ENCODE measurements at places on chromosomes 3 and 15.

GRCh38 chr15:62492900-62493299, 327.8 kb upstream of the C2CD4B start:
- DNase-seq = no peak

- no peak for DNase-seq
These were observed 48.3 kb downstream of the EXD1 start for GRCh38 chr15:41182266-41182665.

DNA sequence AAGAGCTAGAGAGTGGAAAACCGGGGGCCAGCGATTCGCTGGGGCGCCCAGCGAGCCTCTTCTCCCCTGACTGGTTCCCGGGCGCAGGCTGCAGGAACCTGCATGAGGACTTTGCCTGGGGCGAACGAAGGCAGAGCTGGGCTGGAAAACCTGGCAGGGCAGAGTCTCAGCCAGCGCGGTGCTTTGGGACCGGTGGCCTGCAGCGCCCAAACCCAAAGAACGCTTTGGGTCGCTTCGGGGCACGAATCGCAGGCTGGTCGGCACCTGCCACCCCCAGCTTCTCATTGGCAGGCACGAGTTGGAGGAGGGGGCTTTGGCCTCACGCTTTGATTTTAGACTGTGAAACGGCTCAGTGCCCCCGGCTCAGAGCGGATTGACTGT, 3.0 kb downstream of the ONECUT1 start:
- no peak for DNase-seq

DNA sequence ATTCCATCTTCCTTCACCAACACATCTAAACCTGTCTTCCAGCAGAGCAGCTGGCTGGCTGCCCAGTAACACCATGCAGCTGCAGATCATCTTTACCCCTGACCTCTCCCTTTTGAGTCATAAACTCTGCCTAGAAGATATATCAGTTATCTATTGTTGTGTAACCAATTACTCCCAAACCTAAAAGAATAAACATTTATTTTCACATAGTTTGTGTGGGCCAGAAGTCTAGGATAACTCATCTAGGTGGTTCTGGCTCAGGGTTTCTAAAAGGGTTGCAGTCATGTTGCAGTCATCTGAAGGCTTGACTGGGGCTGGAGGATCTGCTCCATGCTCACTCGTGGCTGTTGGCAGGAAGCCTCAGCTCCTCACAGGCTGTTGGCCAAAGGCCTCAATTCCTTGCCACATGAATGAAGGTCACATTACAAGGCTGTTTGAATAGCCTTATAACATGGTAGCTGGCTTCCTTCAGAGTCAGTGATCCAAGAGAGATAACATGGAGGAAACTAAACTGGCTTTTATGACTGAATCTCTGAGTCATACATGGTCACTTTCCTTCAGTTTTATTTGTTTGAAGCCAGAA, 92.8 kb downstream of the GOLIM4 start:
- no peak for DNase-seq

- DNase-seq = no peak
These were observed 456.6 kb downstream of the MAGI1 start for GRCh38 chr3:65582012-65582717.

GRCh38 chr15:65337436-65338070, 33.1 kb downstream of the RNU5B-1 start:
- DNase-seq = no peak

DNA sequence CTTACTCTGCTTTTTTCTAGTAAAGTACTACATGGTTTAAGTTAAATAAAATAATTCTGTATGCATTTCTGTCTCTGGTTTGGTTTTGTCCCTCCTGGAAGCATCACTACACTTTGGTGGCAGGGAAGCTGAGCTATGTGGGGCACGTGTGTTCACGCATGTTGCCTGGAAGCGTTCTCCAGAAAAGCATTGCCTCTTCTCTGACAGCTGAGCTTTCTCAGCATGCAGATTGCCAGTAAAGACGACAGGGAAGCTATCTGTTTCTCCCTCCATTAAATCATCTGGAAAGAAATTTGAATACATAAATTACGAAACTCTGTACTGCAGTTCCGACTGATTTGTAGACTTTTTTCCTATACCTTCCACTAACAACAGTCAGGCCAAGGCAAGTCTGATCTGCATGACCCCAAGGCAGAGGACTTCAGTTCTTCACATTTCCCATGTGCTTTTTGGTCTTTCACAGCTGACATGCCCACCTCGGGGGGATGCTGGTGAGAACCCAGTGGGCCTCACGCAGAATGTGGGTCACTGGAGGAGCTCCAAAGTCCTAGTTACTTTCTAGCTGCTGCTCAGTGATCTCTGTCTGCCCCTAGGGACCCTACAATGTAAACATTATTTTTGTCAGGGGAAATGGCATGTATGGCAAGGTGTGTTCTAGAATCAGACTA, 43.0 kb downstream of the PGPEP1L start:
- DNase-seq = no peak

DNA sequence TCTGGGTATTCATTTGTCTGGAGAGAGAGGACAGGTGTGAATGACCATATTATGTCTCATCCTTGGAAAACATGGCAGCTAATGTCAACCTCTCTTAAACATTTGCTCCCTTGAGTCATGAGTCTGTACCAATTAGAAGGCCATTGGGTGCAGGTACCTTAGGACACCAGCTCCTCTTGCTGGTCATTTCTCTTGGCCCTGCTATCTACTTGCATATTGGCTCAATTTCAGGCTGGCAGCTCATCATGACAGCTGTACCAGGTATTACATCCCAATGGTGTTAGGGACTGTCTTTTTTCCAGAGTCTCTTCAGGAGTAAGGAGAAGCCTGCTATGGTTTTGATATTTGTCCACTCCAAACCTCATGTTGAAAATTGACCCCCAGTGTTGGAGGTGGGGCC, 92.2 kb upstream of the ANKRD28 start:
- no peak for DNase-seq

- no peak for DNase-seq
These were observed 96.6 kb upstream of the CBLB start for GRCh38 chr3:105965384-105965783.

GRCh38 chr3:72229952-72230351, 445.0 kb upstream of the PROK2 start:
- no peak for DNase-seq

GRCh38 chr3:4629095-4630007, 136.2 kb downstream of the ITPR1 start:
- DNase-seq = no peak

DNA sequence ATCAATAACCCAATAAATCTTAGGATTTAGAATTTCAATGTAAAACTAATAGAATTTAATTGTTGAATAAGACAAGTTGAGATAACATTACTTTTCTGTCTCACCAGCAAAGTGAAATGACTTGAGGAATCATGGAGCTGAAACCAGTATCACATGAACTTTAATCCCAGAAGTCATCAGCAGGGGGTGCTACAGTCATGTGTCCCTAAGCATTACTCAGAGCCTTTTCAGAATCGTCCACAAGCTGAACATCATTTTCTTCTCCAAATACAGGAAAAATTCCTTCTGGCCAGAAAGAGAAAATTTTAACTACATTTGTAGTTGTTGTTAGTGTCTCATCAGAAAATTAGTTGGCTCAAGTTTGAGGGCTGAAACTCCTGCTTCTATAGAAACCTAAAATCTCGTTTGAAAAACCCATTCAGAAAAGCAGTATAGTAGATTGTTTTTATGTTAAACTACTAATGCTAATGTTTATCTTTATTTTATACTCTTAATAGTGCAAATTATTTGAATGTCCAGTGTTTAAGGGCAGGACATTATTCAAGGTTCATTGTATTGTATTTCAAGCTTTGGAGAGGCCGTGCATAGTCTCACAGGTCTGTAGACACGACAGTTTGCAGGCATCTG, 384.1 kb downstream of the PLOD2 start:
- DNase-seq = peak; percentile 38

- DNase-seq = no peak
These were observed 67.6 kb downstream of the ABTB1 start for GRCh38 chr3:127740136-127740915.

GRCh38 chr3:26713091-26713490, 90.5 kb downstream of the LRRC3B start:
- no peak for DNase-seq

DNA sequence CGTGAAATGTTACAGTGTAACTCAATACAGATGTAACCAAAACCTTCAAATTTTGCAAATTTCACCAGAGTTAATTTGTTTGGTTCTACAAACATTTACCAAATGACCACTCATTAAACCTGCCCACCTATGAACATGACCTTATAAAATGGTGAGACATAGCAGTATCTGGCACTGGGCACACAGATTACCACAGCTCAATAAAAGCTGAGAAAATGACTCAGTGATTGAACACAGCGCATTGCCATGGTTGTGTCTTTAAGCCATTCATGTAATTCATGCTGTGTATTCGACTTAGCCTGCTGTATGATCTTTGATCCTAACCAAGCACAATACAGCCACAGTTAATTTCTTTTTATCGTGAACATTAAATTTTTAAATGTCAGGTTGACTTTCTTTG, 11.3 kb downstream of the PPARG start:
- no peak for DNase-seq

DNA sequence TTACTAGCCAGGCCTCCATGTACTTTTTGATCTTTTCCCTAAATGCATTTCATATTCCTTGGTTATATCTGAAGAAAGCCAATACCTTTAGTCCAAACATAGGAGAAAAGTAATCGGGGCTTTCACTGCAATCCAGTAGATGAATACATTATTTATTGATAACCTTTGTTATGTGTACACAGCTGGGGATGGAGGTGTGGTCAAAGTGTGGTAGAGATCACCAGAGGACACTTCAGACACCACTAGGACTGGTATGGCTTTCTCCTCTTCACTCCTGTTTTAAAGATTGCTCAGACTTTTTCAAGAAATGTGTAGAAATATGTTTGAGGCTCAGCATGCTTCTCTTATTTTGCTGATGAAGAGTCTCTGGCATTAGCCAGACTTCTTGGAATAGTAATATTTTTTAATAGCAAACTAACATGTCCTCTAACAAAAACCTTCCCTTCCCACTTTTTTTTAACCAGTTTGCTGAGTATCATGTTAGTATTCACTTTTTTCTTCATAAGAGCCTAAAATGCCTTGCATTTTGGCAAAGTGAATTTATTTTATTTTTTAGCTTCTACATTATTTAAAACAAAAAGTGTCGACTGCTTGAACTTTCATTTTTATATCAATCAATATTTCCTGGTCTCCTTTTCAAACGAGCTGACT, 65.6 kb upstream of the MBNL1 start:
- DNase-seq = peak; percentile 37
